Stimulated activated CD4-positive, alpha-beta T cell treated with anti-CD3 and anti-CD28 coated beads, Interleukin-1b, Interleukin-23, amount 100 ng/mL, for 24 hours (primary cell): ENCODE measurements at places on chromosomes 5 and 9.

GRCh38 chr9:36815023-36815422, 219.0 kb downstream of the PAX5 start:
- no peak for DNase-seq

GRCh38 chr9:96420468-96421219, 2.5 kb upstream of the ZNF367 start:
- no peak for DNase-seq

- no peak for DNase-seq
These were observed 60.8 kb downstream of the MTMR12 start for GRCh38 chr5:32251871-32252458.

DNA sequence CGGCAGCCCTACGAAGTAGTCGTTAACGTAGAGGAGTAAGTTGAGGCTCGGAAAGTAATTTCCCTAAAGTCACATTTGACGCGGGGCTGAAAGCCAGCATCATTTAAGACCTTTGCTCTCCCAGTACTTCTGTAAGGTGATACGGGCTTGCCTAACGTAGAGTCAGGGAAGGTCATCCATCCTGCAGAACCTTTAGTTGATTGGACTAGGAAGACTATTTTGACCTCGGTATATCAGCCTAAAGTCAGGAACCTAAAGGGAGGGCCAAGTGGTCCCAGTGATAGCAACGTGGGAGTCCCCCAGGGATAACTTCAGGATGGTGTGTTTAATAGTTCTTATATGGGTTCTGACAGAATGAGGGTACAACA, 657 bp downstream of the NUP214 start:
- DNase-seq = no peak

DNA sequence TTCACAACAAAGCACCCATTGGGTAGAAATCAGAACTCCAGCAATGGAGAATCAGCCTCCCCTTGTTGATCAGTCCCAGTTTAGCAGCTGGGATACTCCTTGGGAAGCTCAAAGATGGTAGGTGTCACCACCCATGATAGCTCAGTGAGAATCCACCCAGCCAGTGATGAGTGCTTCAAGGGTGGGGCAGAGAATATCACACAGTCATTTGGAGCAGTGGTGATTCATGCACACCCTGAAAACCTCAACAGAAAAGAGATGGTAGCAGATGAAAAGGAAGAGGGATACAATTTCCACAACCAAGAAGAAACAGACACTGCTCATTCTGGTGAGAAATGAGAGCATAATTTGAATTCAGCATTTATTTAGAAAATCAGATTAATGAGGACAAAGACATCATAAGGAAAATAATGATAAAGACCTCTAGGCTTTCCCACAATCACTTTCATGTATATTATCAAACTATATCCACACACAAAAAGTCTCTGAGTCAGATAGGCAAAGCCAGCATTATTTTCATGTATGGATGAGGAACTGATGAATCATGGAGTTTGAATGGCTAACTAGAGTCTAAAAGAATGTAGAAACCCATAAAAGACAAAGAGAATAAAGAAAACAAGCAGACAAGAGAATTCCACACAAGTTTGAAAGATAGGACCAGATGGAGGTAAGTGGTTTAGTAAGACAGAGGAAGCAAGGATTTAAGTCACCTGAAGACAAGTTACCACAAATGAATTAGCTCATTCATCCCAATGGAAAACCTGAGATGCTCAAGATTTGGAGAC, 82.9 kb downstream of the FEM1C start:
- no peak for DNase-seq

- DNase-seq = no peak
These were observed 1.9 kb upstream of the DMRT2 start for GRCh38 chr9:1048231-1048619.

- no peak for DNase-seq
These were observed 217.9 kb downstream of the BNC2 start for GRCh38 chr9:16652582-16652981.

- no peak for DNase-seq
These were observed 6.7 kb upstream of the ANKRD18B start for GRCh38 chr9:33517373-33517772.

- no peak for DNase-seq
These were observed 337.7 kb upstream of the KLF4 start for GRCh38 chr9:107827304-107827703.

GRCh38 chr9:106445107-106445506, 417.9 kb upstream of the ZNF462 start:
- DNase-seq = no peak

DNA sequence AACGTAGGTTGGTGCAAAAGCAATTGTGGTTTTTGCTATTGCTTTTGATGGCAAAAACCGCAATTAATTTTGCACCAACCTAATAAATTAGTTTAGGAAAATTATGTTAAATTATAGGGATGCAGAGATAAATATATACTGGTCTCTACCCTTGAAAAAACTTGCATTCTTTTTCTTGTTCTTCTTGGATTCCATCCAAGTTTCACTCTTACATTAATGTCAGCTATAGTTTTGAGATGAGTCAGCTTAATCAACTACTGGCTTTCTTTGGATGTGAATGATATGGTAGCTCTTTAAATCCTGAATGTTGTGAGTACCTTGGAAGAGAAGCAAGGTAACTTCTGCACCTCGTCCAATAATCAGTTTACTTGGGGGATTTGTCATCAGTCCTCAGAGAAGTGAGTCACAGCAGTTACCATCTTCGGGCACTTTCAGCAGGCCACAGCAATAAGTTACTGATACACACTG, 549.0 kb upstream of the ZNF608 start:
- DNase-seq = no peak

DNA sequence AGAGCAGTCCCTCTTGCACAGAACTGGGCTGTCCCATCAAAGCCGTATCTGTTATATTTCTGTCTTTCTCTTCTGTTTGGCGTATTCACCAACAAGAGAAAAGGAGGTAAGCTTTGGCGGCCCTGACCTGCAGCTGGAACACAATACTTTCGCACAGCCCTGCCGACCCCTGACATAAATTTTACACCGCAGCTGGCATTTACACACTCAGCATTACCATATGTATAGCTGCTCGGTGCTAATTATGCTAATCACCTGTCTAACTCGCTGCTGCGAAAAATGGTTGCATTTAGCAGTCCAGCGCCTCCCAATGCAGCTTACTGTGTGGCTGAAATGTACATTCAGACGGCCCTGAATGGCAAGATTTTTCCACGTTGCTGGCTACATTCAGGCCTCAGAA, 20.8 kb downstream of the PTCH1 start:
- DNase-seq = no peak

DNA sequence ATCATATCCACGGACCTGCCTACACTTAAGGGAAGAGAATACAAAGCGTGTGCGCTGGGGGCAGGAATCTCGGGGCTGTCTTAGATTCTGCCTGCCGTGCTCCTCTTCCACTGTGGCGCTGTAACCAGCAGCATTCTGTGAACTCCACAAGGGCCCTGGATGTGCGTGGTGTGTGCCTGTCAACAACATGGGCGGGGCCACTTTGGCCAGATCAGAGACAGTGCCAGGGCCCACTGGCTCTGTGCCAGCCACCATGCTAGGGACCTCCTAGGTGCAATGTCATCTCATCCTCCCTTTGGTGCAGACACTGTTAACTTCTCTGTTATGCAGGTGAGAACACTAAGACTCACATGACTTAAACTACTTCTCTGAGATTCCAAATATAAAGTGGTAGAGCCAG, 113.7 kb downstream of the COL23A1 start:
- DNase-seq = no peak
